Nucleus accumbens (tissue), 56 donors: ENCODE measurements at places on chromosomes 16 and 17.

DNA sequence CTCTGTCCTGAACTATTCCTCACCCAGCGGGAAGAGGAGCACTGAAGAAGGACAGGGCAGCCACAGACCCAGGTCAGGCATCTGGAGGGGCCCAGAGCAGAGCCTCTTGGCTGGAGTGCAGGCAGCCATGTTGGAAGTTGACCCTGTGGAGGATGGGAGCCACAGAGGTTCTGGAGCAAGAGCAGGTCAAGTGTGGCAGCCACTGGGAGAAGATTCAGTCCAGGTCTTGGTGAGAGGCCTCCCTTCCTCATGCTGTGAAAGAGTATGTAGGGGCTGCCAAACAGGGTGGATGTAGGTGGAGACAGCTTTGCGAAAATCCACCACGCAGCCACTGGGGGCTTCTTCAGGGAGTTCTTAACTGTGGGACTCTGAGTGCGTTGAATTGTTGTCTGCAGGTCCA lies 590 bp upstream of the CD79B start:
- DNase-seq = no peak

DNA sequence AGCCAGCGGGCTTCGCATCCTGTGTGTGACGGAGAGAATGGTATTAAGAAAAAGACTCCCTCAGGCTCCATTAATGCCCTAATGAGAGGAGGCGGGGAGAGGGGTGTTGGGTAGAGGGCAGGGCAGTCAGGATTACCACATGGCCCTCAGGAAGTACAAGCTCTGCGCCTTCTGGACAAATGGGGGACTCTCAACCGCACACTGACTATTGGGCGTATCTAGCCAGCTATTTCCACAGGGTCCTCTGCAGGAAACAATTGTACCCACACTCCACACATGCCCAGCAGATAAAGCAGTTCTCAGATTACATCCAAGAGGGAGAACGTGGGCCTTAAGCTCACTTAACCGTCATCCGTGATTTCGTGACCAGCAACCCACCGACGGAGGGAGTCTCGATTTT lies 14.7 kb downstream of the NXN start:
- no peak for DNase-seq

DNA sequence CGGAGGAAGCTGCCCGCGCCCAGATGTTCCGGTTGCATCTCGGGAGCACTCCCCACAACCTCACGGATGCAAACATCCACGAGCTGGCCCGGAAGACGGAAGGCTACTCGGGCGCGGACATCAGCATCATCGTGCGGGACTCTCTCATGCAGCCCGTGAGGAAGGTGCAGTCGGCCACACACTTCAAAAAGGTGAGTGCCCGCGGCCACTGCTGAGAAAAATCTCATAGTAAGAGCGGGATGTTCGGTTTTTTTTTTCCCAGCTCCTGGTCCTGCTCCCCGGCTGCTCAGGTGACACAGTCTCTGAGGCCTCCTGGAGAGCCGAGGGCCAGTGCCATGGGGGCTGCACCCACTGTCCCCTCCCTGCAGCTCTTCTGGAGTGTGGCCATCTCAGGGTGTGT lies 9.3 kb downstream of the PDF start:
- no peak for DNase-seq

- no peak for DNase-seq
These were observed 478.7 kb downstream of the CDH13 start for GRCh38 chr16:83105279-83106077.
